ENCODE measurements at places on chromosomes 6 and 20. TPM values are rescaled to one million over a fixed set of nuclear protein-coding genes. Genes with fewer than 3 reads are reported as not detected.

GRCh38 chr6:17656644-17657043 is 50.1 kb downstream of the NUP153 start:
- DNase-seq, result no peak

- DNase-seq, result no peak
These were observed 7.1 kb downstream of the TREML2 start for GRCh38 chr6:41193884-41194283.

The SIRPB2 gene
- not detected for total RNA-seq

GRCh38 chr6:87366072-87366827 is 21.6 kb downstream of the C6orf163 start:
- DNase-seq, result no peak

GRCh38 chr20:845941-846893 is 12.7 kb downstream of the FAM110A start:
- DNase-seq, result no peak

DNA sequence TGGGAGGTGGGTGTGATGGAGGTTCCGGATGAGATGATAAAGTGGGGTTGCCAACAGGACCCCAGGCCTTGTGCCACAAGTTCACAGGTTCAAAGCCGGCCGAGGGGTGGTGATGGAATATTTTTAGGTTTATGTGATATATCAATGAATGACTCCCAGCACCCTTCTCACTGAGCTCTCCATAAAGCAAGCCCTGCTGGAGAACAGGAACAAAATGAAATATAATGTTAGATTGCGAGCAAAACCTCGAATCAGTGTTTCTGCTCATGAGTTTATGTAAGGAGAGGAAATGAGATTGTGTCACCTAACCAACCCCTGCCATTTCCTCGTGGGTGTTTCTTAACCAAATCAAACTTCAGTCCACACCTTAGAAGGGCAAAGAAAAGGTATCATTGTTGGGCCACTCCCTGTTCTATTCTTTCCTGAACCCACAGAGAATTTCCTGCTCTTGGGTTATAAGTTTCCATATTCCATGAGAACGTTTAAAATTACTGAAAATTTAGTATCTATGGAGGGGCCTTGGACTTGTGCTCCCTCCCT is 192.2 kb upstream of the EXOC2 start:
- no peak for DNase-seq

Measured in naive thymus-derived CD8-positive, alpha-beta T cell (primary cell).